Posterior vena cava (tissue), 2 donors: ENCODE measurements at places on chromosomes 6 and 20. TPM values are rescaled to one million over a fixed set of nuclear protein-coding genes. Genes with fewer than 3 reads are reported as not detected.

- peak; percentile 64 for DNase-seq
Measured at GRCh38 chr6:3077430-3077829, 9.1 kb downstream of the RIPK1 start.

- DNase-seq, result no peak
Measured at GRCh38 chr6:37889486-37889885, 70.0 kb downstream of the ZFAND3 start.

- DNase-seq, result no peak
Measured at GRCh38 chr6:139530561-139530960, 156.1 kb upstream of the CITED2 start.

GRCh38 chr6:133892813-133893691, 4.1 kb downstream of the TCF21 start:
- peak; percentile 71 for DNase-seq

DNA sequence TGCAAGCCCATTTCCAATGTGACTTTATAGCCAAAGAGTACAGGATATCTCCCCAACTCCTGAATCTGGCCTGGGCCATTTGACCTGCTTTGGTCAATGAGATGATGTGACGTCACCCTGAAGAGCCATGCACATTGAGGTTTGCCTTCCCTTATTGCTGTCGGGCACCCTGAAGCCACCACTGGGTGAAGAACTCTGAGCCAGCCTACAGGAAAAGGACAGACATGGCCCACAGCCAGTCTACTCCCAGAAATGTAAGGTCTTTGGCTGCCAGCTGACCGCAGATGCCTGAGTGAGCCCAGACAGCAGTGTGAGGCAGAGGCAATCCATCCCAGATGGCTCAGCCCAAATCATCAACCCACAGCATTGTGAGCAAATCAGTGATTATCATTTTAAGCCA, 3.7 kb upstream of the SYNDIG1 start:
- peak; percentile 84 for DNase-seq

DNA sequence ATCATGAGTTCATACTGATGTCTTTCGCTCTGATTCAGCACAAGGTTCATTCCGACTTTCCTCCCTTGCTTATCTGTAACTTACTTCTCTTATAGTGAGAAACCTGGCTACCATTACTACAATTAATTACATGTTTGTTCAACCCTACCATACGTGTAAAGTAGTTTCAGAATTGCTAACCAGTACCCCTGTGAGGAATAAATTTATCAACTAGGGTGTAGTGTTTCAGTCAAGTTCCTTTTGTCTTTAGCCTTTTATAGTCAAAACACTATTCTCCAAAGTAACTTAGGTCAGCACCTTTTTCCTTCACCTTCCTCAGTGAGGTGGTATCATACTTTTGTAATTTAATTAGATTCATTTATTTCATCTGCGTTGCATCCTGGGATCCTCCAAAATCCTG, 64.9 kb downstream of the MAP3K4 start:
- DNase-seq, result no peak

The GRIK2 gene
- total RNA-seq, result 1.7 TPM

The WFDC10A gene
- not detected for total RNA-seq
